ENCODE measurements at places on chromosomes 1 and 21.
A peak's percentile ranks its signal among the peaks of the same experiment; 100 is the strongest.

DNA sequence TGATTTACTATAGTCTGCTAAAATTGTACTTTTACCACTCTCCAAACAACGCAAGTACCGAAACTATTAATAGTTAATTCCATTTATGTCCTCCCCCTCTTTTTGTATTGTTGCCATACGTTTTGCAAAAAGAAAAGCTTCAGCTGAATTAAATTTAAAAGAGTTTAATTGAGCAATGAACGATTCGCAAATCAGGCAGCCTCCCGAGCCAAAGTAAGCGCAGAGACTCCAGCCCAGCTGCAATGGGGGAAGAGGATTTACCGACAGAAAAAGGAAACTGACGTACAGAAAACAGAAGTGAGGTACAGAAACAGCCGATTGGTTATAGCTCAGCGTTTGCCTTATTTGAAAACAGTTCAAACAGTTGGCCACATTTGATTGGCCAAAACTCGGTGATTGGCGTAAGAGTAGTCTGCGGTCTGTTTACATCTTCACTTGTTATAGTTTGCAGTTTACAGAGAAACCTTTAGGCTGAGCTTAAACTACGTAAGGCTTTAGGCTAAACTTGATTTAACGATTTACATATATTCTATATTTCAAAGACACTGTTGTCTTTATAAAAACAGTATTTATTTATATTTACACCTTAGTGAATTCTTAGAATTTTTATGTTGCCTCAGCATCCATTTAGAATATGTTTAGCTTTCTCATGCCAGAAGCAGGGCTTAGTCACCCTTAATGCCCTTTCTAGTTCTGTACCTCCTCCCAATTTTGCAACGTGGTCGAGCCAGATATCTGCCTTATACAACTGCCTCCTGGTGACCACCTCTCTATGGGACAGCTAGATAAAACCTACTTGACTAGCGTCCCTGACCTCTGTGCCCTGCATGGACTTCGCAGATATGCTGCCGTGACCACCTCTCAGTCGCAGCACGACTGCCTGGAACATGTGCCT is 23.8 kb downstream of the CR1 start:
- ATAC-seq: peak; percentile 95

DNA sequence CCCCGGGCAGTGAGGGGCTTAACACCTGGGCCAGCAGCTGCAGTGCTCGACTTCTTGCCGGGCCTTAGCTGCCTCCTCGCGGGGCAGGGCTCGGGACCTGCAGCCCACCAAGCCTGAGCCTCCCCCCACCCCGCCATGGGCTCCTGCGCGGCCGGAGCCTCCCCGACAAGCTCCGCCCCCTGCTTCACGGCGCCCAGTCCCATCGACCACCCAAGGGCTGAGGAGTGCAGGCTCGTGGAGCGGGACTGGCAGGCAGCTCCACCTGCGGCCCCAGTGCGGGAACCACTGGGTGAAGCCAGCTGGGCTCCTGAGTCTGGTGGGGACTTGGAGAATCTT is 67.8 kb upstream of the NR5A2 start:
- no peak for ATAC-seq

- ATAC-seq: no peak
Measured at GRCh38 chr1:201769966-201770365, 59.0 kb upstream of the IPO9 start.

GRCh38 chr1:77133731-77134358 is 85.4 kb downstream of the PIGK start:
- ATAC-seq: no peak

DNA sequence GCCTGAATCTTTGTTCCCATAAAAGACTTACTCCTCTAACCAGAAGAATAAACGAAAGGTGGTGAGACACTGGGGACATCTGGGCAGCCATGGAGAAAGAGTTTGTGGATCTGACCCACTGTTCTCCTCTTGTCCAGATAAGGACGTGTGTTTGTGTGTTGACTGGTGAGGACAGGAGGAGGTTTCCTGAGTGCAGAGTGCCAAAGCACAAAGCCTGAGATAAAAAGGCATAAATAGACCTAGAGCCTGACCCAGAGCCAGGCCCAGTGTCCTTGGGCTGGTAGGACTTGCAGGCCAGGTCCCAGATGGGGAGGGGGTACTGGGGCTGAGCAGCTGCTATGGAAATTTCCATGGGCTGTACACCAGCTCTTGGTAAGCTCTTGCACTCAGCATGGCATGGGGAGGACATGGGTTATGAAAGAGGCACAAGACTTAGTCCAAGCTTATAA is 19.6 kb upstream of the COQ8A start:
- no peak for ATAC-seq

DNA sequence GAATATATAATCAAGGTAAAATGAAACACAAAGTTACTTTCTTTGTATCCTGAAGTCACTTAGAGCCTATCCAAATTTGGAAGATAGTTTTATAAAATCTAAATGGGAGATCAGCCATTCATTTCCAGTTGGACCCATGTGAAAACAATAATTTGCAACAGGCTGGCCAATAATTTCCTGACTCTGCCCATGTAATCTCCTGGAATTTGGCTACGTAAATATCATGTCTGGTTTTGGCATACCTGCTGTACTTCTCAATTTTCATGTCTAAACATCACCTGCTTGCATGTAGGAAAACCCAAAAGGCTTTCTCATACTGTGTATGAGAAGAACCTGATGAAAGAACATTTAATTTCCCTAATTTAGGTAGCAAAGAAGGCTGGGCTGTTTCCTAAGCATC is 7.7 kb upstream of the CYP4Z1 start:
- no peak for ATAC-seq

GRCh38 chr1:172477741-172478140 is 33.9 kb upstream of the PIGC start:
- no peak for ATAC-seq

- ATAC-seq: no peak
Measured at GRCh38 chr1:218845589-218845988, 328.1 kb upstream of the LYPLAL1 start.

DNA sequence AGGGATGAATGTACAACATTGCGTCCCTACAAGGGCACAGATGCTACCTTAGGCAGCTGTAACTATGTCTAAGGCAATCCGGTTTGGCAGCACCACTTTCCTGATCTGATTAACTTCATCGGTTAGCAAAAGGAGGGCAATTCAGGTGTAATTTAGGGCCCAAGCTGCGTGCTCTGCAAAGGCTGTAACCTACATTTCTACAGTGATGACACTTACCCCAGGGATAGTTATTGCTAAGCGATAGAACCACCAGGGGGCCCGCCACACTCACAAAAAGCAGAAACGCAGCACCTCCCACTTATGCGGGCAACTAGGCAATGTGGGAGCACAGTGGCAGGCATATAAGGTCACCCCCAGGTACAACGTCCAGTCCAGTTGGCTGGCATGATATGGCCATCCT is 113.5 kb downstream of the GDAP2 start:
- ATAC-seq: peak; percentile 50

DNA sequence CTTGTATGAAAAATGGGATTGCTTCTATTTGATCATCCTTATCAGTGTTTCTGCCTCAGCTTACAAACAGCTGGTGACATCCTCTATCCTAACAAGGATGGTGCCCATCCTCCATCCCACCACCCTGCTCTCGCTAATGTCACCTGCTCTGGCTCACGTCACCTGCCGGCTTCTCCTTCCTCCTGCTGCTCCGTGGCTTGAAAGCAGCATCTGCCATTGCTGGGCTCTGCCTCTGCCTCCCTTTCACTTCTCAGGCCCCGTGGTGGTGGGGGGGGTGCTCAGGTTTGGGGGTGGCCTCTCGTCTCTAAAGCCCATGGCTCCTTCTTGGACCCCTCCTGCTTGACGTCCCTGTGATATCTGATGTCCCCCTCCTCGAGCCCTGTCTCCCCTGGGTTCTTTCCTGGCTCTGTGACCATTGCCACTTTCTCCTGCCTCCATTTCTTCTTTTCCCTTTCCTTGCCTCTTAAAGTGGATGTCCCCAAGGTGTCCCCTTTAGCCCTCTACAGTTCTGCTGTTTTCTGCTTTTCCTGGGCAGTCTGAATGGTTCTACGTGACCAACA is 135.5 kb upstream of the ERRFI1 start:
- no peak for ATAC-seq

DNA sequence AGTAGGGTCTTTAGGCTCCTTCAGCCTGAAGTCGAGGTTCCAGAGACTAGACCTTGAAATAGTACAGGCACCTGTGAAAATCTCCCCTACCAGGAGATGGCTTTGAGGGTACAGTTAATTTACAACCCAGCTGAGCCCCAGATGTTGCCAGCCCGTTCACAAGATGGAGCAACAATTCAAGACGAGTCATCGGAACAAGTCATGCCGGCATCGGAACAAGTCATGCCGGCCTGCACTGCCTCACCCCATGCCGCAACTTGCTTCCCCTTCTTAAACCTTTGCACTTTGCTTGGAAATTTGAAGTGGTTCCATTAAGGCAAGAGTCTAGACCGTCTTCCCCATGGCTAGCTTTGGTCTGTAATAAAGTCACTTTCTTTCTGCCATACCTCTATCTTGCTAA is 16.0 kb downstream of the HHAT start:
- no peak for ATAC-seq

DNA sequence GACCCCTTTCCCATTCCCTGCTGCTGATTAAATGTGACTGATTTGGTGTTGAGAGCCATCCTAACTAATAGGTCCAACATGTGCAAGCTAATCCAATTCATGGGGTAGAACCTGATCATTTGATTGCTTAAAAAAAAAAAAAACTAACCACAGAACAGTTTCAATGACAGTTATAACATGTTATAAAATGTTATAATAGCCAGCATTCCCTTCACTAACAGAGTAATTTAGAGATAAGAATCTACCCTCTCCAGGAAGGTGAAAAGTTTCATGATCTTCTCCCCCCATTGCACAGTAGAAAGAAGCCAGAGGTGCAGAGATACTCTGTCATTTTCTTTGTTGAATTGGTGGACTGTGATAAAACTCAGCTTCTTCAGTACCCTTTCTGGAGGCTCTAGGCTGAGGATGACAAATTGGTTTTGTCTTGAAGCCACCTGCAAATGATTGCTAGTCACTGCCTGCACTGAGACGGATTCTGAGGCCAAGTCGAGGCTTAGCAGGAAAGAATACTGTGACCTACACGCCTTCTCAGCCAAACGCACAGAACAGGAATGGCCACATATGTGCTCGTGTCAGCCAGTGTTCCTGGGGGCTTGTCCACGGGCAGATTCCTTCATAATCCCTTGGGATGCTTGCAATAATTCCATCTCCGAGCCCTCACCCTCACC is 215.7 kb upstream of the IRF2BP2 start:
- peak; percentile 34 for ATAC-seq

- peak; percentile 18 for ATAC-seq
Measured at GRCh38 chr1:68168545-68169171, 63.7 kb downstream of the WLS start.

DNA sequence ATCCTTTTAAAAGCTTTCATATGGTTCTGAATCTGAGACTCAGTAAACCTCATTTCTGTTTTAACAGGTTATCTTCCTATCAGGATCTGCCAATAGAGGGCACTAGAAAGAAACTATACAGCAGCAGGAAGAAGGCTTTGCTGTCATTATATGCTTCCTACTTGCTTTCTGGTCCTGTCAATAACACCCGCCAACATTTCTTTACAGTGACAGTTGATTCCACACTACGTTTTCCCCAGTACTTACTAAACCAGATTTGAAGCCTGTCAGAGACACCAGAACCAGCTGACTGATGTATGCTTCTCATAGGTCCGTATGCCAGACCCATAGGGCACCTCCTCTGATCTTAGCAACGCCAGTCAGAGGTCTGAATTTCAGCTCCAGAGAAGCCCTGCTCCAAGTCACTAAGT is 341.0 kb upstream of the NEGR1 start:
- ATAC-seq: peak; percentile 84

- no peak for ATAC-seq
Measured at GRCh38 chr1:147824798-147825197, 64.4 kb upstream of the GJA5 start.

DNA sequence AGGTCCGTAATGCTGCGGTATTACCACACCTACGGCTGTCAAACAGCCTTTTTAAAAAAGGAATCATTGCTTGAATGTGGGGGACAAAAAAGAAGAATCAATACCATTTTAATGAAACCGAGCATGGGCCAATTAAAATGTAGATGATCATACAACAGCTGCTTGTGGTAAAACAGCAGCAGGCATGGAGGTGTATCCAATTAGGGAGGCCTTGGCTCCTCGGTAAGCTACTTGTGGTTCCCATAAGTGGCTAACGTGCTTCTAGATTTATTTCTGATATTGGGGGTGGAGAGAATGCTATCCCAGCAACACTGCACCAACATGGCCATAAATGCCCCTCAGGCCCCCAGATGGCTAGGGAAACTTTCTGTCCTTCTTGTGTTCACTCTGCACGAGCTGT is 1.8 kb downstream of the PTPN14 start:
- ATAC-seq: no peak

GRCh38 chr1:107953556-107953955 is 11.4 kb downstream of the VAV3 start:
- no peak for ATAC-seq

Data from SK-N-SH treated with all-trans-retinoic acid at 6 μM for 48 hours (cell line).